ENCODE measurements at places on chromosomes 4 and X. TPM values are rescaled to one million over a fixed set of nuclear protein-coding genes. Genes with fewer than 3 reads are reported as not detected.

The YY2 gene
- 0.68 TPM for total RNA-seq

The UGT2B7 gene
- 0.36 TPM for total RNA-seq

The ZNF81 gene
- 4.4 TPM for total RNA-seq

The EGF gene
- total RNA-seq: 2.7 TPM

The RHOXF2 gene
- not detected for total RNA-seq

The EMCN gene
- not detected for total RNA-seq

The MID1 gene
- total RNA-seq: 13.3 TPM

The GPR82 gene
- not detected for total RNA-seq

The CD38 gene
- not detected for total RNA-seq

The FREM3 gene
- not detected for total RNA-seq

The F11 gene
- not detected for total RNA-seq

The DCLK2 gene
- not detected for total RNA-seq

The PPEF2 gene
- total RNA-seq: not detected

The FAM9B gene
- not detected for total RNA-seq

The SPIN2A gene
- total RNA-seq: under 0.01 TPM

The CCSER1 gene
- 9.6 TPM for total RNA-seq

The GC gene
- not detected for total RNA-seq
